ENCODE measurements at places on chromosomes 11 and 22. TPM values are rescaled to one million over a fixed set of nuclear protein-coding genes. Genes with fewer than 3 reads are reported as not detected.

- no peak for DNase-seq
Observed at GRCh38 chr11:94866231-94866822, 98.2 kb downstream of the AMOTL1 start.

DNA sequence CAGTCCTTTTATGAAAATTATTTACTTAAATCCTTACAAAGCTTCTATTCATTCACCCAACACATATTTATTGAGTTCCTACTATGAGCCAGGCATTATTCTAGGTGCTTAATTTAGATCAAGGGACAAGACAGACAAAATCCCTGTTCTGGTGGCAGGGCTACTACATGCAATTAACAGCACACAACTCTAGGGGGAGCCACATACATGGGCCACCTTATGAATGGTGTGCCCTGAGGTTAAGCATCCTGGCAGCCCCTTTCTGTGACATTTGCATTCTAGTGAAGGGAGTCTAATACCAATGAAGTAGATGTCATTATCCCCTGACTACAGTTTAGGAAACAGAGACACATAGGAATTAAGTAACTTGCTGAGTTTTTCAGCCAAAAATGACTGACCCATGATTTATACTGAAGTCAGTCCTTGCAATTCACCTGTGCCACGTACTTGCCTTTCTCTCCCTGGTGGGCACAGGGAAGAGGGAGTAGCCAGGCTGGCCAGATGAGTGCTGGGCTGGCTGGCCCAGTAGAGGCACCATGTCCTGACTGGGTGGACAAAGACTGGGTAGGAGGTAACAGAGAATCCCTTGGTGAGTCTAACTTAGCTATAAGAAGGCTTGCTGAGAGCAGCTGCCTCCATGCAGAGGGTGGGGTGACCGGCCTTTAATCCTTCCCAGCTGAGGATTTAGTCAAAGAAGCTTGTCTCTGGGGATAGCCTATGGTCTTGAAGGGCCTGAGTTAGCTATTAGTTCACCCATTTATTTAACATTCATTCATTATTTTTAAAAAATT, 52.0 kb upstream of the ELF5 start:
- DNase-seq = no peak

DNA sequence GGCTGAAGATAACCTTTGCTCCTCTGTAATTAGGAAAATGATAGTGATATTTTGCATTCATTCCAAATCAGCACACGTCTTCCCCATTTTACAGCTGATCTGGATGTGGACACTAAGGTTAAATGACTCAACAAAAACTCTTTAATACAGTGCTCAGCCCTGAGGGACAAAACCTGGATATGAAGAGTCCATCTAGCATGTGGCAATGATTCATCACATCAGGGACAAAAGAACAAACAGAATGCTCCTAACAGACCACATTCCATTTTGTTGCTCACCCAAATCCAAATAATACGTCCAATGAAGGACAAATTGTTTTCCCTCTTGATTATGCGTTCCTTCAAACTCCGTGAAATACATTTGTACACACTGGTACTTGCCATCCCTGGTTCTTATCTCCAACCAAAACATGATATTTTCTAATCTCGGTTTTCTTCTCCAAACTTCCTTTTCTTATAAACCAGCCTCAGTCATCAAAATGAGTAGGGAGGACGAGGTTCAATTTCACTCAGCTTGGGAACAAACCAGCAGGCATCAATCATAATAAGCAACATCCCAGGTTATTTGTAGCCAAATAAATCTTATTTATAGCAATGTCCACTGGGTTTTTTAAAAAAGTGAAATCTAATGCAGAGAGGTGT, 53.7 kb upstream of the MTMR2 start:
- DNase-seq = no peak

DNA sequence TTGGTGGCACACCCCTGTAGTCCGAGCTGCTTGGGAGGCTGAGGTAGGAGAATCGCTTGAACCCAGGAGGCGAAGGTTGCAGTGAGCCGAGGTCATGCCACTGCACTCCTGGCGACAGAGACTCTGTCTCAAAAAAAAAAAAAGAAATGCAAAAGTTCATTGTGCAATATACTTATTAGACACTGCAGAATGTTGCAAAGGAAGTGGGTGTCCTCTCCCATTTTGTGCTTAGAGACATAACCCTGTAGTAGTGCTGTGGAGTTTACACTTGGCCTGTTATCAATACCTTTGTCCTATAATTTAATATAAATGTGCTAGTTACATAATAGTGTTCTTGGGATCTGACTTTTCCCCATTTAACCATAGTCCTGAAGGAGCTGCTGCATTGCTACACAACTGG, 9.4 kb downstream of the BCL2L13 start:
- no peak for DNase-seq

The EHF gene
- total RNA-seq = not detected

The P2RY6 gene
- 0.53 TPM for total RNA-seq

The SERHL2 gene
- 2.4 TPM for total RNA-seq

The ENDOD1 gene
- 71.8 TPM for total RNA-seq
